ENCODE measurements at places on chromosomes 3 and 15.

GRCh38 chr15:40064231-40064894 lies 25.4 kb upstream of the SRP14 start:
- no peak for DNase-seq

- DNase-seq: no peak
Measured at GRCh38 chr3:11534011-11534792, 109.5 kb downstream of the VGLL4 start.

GRCh38 chr3:113205481-113205880 lies 5.9 kb upstream of the BOC start:
- no peak for DNase-seq

DNA sequence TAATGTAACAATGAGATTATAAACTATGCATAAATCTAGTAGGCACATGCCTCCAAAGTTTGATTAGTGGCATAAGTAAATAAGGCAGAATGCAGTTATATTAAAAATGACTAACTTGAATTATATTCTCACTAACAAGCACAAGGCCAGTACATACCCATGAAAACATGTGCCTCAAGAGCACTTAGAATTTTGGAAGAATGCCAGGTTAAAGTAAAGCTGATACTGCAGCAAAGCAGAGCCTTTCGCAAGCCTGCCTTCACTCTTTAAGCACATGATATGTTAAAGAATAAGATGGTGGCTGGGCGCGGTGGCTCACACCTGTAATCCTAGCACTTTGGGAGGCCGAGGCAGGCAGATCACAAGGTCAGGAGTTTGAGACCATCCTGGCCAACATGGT lies 49.0 kb downstream of the KBTBD12 start:
- DNase-seq: no peak

- DNase-seq: no peak
Measured at GRCh38 chr15:52095597-52096262, 16.8 kb downstream of the BCL2L10 start.

DNA sequence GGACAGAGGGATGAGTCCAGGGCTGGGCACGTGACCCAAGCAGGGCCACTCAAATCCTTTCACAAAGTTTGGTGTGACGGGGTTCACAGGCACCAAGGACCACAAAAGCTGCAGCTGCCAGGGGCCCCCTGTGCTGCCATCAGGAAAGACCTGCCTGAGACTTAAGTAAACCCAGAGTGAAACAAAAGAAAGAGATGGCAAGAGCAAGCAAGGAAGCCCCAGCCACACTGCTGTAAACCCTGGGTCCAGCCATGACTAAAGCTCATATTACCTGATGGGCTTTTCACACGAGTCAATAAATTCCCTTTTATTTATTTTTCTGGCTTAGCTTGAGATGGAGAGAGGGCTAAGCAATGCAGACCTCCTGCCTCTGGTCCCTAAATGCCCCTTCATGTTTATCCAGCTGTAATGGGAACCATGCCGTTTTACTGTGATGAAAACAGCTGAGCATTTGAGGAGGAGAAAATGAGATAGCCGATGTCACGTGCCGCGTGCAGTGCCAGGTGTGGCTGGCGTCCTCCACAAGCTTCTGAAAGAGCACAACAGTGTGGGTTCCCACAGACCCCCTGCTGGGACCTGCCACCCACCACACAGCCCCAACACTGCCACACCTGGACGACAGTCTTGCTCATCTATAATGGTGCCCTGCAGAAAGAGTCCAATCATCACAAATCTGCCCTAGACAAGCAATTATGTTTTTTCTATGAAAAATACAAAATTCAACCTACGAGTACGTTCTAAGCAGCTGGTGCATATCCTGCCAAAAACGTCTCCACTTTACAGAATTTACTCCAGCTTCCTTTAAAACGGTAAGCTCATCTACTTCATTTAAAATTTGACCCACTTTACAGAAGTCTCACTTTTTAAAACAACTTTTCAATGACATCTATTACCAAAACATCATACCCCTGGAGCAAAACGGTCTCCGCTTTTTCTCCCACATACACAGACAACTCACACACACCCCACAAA lies 34.2 kb downstream of the ADAMTS17 start:
- no peak for DNase-seq

DNA sequence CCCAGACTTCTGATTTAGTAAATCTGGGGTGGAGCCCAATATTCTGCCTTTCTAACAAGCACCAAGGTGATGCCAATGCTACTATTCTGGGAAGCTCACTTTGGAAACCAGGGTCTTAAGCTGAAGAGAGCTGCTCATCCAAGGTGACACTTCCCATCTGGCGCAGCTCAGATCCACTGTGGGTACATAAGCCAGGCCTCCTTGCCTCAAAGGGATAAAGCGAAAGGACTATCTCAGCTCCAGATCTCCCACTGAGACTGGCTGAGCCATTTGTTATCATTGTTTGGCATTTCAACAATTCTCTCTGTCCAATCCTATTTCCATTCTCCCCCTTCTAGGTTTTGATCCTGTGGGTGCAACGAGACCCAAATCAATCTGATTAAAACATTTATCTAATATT lies 323.8 kb downstream of the GBE1 start:
- DNase-seq: no peak

GRCh38 chr3:135792174-135792573 lies 173.4 kb upstream of the PPP2R3A start:
- DNase-seq: no peak

- DNase-seq: no peak
Measured at GRCh38 chr15:28975766-28976179, 90.0 kb downstream of the APBA2 start.

DNA sequence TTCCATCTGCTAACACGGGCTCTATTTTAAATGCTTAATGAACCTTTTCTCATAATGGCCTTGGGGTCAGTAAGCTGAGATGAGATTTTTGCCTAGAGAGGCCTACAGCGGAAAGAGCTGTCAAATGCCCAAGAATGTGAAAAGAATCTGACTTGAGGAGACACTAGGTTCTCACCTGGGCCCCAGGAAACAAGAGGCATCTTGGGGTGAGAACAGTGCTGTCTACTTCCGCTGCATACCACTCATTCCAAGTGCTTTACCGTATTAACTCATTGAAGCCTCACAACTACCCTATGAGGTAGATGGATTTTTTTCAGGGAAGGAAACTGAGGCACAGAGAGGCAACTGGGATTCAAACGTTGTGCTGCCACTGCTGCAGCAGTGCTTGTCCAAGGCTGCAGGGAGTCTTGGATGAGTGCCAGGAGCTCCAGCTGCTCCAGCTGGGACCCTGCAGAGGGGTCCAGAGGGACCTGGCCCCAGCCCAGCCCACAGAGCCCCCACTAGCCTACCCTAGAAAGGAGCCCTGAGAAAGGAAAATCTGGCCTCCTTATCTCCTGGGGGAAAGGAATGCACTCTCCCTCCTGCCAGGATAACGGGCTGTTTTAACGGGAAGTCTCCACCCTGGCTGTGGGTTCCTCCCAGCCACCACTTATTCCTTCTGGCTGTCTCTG lies 68.4 kb downstream of the SLC12A8 start:
- no peak for DNase-seq

DNA sequence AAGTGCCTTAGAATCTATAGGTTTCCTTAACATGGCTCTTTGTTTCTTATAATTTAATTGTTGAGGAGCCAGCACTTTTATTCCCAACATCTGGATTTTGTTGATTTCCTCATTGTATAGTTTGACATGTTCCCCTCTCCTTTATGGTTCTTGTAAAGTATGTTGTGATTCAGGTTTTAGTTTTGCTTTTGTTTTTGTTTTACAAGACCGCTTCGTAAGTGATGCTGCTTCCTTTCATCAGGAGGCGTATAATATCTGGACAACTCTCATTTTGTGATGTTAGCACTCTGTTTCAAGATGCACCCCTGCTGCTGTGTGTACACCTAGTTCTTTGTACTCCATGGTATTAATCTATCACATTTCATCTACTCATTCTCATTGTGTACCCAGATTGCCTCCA lies 48.7 kb downstream of the SLC49A4 start:
- DNase-seq: no peak

- DNase-seq: no peak
Measured at GRCh38 chr15:25062551-25063430, 108.0 kb downstream of the SNRPN start.

DNA sequence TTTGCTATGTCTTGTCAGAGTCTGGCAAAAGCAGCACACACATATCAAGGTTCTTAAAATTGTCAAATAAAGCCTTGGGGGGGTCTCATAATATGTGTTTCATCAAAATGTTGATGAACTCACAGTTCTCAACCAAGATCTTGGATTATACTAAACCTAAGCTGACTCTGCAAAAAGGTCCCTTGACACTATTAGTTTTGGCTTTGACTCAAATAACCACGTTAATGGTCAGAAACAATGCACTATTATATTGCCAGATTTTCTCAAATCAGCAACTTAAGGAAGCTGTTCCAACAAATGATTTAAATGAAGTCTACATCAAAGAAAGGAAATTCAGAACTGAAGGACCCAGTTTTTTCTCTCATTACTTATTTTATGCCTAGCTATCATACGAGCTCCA lies 1063.9 kb downstream of the ROBO1 start:
- no peak for DNase-seq

- DNase-seq: no peak
Measured at GRCh38 chr3:88267441-88267840, 117.7 kb downstream of the C3orf38 start.

- DNase-seq: peak; percentile 34
Measured at GRCh38 chr3:195147649-195148080, 123.3 kb downstream of the XXYLT1 start.

- no peak for DNase-seq
Measured at GRCh38 chr15:101807345-101807945, 4.1 kb downstream of the OR4F6 start.

- no peak for DNase-seq
Measured at GRCh38 chr3:115689928-115690327, 66.6 kb downstream of the GAP43 start.

DNA sequence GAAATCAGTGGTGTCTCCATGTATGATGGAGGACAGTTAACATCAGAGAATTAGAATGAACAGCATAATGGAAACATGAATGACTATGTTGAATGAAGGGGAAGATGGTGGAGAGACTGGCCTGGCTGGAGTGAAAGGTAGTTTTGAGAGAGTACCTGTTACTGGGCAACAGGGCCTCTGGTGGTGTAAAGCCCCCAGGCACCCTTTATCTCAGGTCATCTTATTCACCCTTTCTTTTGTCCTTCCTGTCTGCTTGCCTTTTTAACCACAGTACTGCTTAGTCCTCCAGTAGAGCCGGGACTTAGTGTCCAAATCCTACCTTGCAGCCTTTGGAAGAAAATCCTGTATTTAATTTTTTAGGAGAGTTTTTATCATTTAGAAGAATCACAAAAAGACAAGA lies 6.2 kb downstream of the IREB2 start:
- no peak for DNase-seq

GRCh38 chr3:182793663-182794454 lies 555 bp downstream of the ATP11B start:
- DNase-seq: no peak

DNA sequence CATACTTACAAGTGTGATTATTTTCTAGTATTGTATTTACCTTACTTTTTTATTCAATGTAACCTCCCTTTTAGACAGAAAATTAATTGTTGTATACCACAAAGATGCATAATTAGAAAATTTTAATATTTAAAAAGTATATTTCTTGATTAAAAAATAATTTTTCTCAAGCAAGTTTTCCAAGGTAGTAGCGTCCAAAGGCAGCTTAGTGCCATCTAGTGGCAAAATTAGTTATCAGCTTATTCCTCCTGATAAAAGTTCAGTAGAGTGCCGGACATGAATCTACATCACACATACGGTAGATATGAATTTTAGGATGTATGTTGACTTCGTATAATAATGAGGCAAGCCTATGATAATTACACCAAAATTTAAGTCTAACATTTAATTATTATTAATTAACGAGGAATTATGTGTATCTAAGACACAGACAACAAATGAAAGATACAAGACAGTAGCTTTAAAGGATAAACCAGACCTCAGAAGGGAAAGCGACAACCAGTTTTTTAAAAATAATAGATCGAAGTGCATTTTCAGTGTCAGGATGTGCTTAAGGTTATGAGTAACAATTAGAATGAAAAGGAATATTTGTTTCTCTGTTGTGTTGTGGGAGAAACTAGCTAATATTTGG lies 405.9 kb downstream of the ROBO1 start:
- no peak for DNase-seq

DNA sequence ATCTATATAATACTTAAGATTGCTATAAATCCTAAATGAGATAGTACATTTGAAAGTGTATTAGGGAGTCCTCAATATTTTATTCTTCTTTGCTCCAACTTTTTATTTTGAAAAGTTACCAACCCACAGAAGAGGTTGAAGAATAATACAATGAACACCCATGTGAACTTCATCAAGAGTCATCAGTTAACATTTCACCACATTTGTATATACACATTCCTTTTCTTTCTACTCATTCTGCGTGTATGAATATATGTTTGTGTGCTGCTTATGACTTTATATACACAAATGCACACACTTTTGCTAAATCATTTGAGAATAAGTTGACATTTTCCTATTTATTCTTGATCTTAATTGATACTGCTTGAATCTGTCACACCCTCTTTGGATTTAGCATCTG lies 193.3 kb upstream of the CGNL1 start:
- no peak for DNase-seq

DNA sequence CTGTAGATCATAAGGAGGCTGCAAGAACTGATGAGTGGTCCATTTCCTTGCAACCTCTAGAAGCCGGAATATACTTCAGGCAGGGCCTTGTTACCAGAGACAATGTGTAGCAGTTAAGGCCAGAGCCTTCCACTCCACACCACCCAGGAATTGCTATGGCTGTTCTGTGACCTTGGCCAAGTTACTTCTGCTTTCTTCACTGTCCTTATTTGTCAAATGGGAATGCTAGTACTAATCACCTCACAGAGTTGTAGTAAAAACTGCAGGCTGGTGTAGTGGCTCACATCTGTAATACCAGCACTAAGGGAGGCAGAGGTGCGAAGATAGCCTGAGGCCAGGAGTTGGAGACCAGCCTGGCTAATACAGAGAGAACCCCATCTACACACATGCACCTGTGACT lies 28.7 kb upstream of the RPN1 start:
- DNase-seq: no peak

- DNase-seq: no peak
Measured at GRCh38 chr3:168085491-168086119, 10.1 kb downstream of the GOLIM4 start.

DNA sequence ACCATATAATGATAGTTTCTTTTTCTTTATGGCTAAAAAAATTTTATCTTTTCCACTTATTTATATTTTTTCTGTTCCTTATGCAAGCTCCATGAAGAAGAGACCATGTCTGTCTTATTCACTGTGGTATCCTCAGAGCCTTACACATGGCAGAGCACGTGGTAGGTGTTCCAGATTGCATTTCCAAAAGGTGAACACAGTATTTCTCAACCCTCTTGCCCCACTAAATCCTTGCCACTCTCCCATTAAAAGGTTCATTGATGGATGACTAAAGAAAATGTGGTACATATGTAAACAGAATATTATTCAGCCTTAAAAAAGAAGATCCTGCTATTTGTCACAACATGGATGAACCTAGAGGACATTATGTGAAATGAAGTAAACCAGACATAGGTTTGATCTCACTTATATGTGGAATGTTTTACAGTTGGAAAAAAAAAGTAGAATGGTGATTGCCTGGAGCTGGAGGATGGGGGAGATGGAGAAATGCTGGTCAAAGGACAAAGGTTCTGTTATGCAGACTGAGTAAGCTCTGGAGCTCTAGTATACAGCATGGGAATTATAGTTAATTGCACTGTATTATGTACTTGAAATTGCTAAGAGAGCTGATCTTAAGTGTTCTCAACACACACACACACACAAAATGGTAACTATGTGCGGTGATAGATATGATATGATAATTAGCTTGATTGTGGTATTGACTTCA lies 266.7 kb downstream of the CNTN3 start:
- no peak for DNase-seq

GRCh38 chr3:76724706-76725105 lies 315.2 kb upstream of the ROBO2 start:
- no peak for DNase-seq

Data from activated B cell treated with CpG ODN at 0.5 μM for 24 hours (primary cell).